Vagina (tissue), 2 donors: ENCODE measurements at places on chromosomes 2 and 18. TPM values are rescaled to one million over a fixed set of nuclear protein-coding genes. Genes with fewer than 3 reads are reported as not detected.

DNA sequence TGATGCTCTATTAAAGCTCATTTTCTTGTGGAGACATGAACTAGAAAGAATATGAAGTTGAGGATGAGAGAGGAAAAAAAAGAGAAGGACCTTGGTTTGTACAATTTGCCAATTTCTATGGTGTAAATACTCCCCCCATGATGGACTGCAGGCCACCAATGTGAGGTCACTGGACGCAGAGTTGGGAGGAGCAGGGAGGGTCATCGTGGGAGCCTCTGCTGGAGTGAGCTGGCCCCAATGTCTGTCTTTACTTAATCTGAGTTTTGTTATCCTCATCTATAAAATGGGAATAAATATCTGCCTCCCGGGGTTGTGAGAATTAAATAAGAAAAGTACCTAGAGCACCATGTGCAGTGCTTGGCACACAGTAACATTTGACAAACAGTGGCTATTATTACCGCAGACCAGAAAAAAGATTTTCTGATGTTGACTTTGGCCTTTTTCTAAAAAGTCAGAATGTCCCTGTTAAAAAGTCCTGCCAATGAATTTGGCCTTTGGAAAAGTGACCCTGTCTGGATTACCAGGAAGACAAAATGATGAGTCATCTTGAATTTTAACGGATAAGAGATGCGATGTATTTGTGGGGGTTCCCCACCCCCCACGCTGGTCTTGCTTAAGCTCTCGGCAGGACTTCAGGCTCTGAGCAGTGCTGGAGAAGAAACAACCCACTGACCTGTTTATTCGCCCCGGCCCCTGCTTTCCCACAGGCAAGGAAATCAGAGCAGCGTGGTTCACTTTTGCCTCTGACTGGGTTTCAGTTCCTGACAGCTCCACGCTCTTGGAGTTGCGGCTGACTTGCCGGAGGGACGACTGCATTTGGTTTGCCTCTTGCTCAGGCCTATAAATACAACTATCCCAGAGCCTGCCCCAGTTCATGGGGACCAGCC is 50.3 kb upstream of the FOSL2 start:
- peaks cover 98% of the 10 kb centered on the region for H3K4me1 ChIP-seq
- DNase-seq = peak; percentile 98
- no peaks in the 10 kb centered on the region for H3K27me3 ChIP-seq
- H3K27ac ChIP-seq = peak overlapping the region; percentile 82
- H3K4me3 ChIP-seq = no peak overlapping the region

GRCh38 chr2:169736902-169737301 is 3.3 kb downstream of the KLHL23 start:
- peaks cover 4% of the 10 kb centered on the region for H3K36me3 ChIP-seq
- H3K27me3 ChIP-seq = no peaks in the 10 kb centered on the region
- DNase-seq = no peak
- H3K4me1 ChIP-seq = peaks cover 15% of the 10 kb centered on the region

Gene PLGLB2
- 2.0 TPM for total RNA-seq

Gene PREPL
- total RNA-seq = 38.3 TPM

Gene TFCP2L1
- 32.7 TPM for total RNA-seq

Gene ABCA12
- total RNA-seq = 17.2 TPM

Gene TM4SF20
- not detected for total RNA-seq

- H3K27ac ChIP-seq = no peak overlapping the region
- H3K4me3 ChIP-seq = no peak overlapping the region
- no peak for DNase-seq
- H3K4me1 ChIP-seq = no peaks in the 10 kb centered on the region
These were observed 36.1 kb downstream of the MROH2A start for GRCh38 chr2:233814056-233814835.

GRCh38 chr18:75365254-75365629 is 62.3 kb downstream of the SMIM21 start:
- H3K4me3 ChIP-seq = no peak overlapping the region
- DNase-seq = no peak

DNA sequence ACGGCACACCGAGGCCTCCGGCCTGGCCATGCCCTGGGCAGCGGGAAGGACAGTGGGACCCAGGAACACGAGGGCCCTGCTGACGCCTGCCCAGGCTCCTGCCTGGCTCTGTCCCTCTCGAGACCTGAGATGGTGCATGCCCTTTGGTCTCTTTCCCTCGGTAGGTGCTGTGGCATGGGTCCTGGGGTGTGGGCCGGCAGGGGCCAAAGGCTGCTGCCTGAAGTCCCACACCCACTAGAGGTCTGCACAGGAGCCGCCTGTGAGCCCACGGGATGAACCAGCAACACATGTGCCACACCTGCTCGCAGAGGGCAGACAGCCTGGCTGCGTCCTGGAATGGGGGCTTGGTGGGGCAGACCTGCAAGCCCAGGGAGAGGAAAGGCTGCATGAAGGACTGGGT is 73.3 kb downstream of the NDUFA10 start:
- peaks cover 34% of the 10 kb centered on the region for H3K4me1 ChIP-seq
- no peak for DNase-seq
- H3K27ac ChIP-seq = no peak overlapping the region
- H3K4me3 ChIP-seq = no peak overlapping the region
- H3K27me3 ChIP-seq = no peaks in the 10 kb centered on the region

Gene IL36RN
- total RNA-seq = 0.25 TPM

DNA sequence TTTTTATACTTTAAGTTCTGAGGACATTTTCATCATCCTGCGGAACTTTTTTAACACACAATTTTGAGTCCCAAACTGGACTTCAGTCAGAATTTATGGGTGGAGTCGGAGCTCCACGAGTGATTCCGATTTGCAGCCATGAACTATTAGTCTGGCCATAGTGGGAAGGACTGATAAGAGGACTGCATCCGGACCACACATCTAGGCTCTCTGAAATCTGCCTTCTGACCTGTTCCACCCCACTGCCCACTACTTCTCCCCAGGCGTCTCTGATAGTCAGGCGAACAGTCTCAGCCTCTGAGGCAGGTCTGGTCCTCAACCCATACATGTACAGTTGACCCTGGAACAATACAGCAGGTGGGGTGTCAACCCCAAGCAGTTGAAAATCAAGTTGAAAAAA is 5.2 kb downstream of the MRPL35 start:
- no peaks in the 10 kb centered on the region for H3K36me3 ChIP-seq
- no peak overlapping the region for H3K27ac ChIP-seq
- no peak overlapping the region for H3K4me3 ChIP-seq
- no peak for DNase-seq
- H3K4me1 ChIP-seq = peaks cover 13% of the 10 kb centered on the region

- no peak overlapping the region for H3K27ac ChIP-seq
- H3K4me3 ChIP-seq = no peak overlapping the region
- H3K36me3 ChIP-seq = no peaks in the 10 kb centered on the region
- H3K4me1 ChIP-seq = peaks cover 7% of the 10 kb centered on the region
These were observed 21.2 kb downstream of the SMAD4 start for GRCh38 chr18:51051105-51051712.

GRCh38 chr18:6449213-6449612 is 34.5 kb upstream of the L3MBTL4 start:
- no peaks in the 10 kb centered on the region for H3K4me1 ChIP-seq
- no peak overlapping the region for H3K4me3 ChIP-seq
- H3K27ac ChIP-seq = no peak overlapping the region
- no peaks in the 10 kb centered on the region for H3K27me3 ChIP-seq
- no peaks in the 10 kb centered on the region for H3K36me3 ChIP-seq
- no peak for DNase-seq

GRCh38 chr2:136255648-136256461 is 137.9 kb upstream of the CXCR4 start:
- H3K4me3 ChIP-seq = no peak overlapping the region
- no peak for DNase-seq
- H3K27me3 ChIP-seq = no peaks in the 10 kb centered on the region
- H3K36me3 ChIP-seq = no peaks in the 10 kb centered on the region
- H3K27ac ChIP-seq = no peak overlapping the region

GRCh38 chr2:204022550-204022949 is 86.0 kb downstream of the ICOS start:
- no peaks in the 10 kb centered on the region for H3K27me3 ChIP-seq
- peaks cover 3% of the 10 kb centered on the region for H3K4me1 ChIP-seq
- H3K36me3 ChIP-seq = no peaks in the 10 kb centered on the region

GRCh38 chr2:152037743-152038435 is 61.0 kb downstream of the CACNB4 start:
- H3K27ac ChIP-seq = peak overlapping the region; percentile 24
- H3K4me3 ChIP-seq = no peak overlapping the region
- DNase-seq = no peak
- no peaks in the 10 kb centered on the region for H3K27me3 ChIP-seq
- peaks cover 17% of the 10 kb centered on the region for H3K4me1 ChIP-seq

Gene ROCK2
- 49.4 TPM for total RNA-seq

Gene ACMSD
- not detected for total RNA-seq

Gene RAB17
- not detected for total RNA-seq

Gene NAGK
- total RNA-seq = 110 TPM

- no peaks in the 10 kb centered on the region for H3K36me3 ChIP-seq
- H3K27ac ChIP-seq = no peak overlapping the region
- no peaks in the 10 kb centered on the region for H3K27me3 ChIP-seq
- DNase-seq = no peak
- no peaks in the 10 kb centered on the region for H3K4me1 ChIP-seq
These were observed 115.1 kb downstream of the CDH20 start for GRCh38 chr18:61448316-61448715.

Gene ANKRD30B
- not detected for total RNA-seq

Gene HOXD1
- 1.2 TPM for total RNA-seq

- DNase-seq = no peak
- no peak overlapping the region for H3K4me3 ChIP-seq
- no peaks in the 10 kb centered on the region for H3K27me3 ChIP-seq
- H3K4me1 ChIP-seq = no peaks in the 10 kb centered on the region
- H3K36me3 ChIP-seq = no peaks in the 10 kb centered on the region
These were observed 260.1 kb upstream of the FAM98A start for GRCh38 chr2:33859176-33859575.

DNA sequence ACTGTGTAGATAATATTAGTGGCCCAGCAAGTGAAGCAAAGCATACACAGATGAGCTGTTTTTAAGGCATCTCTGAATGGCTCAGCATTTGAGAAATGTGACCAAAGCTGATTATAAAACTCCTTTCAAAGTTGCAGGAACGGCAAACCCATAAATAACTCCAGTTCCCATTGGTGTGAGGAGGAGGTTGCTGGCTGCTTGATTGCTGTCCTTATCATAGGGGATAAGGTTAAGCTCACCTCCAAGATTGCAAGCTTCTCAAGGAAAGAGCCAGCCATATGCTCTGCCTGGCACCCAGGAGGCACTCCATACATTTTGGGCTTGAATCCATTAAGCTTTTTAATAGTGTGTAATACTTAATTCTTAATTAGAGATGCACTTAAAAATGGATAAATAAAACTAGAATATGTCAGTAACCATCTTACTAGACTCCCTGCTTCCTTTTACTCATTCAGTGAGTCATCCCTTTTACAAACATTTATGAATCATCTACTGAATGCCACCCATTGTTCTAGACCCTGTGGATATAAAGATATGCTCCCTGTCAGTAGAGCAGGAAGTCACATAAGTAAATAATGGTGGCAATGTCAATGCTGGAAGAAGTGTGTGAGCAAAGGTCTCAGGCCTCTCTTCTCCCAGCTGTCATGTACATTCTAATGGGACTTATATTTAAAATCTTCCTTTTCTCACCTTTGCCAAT is 99.3 kb downstream of the SPATS2L start:
- H3K4me1 ChIP-seq = peaks cover 45% of the 10 kb centered on the region
- H3K36me3 ChIP-seq = no peaks in the 10 kb centered on the region
- peak overlapping the region; percentile 24 for H3K27ac ChIP-seq

DNA sequence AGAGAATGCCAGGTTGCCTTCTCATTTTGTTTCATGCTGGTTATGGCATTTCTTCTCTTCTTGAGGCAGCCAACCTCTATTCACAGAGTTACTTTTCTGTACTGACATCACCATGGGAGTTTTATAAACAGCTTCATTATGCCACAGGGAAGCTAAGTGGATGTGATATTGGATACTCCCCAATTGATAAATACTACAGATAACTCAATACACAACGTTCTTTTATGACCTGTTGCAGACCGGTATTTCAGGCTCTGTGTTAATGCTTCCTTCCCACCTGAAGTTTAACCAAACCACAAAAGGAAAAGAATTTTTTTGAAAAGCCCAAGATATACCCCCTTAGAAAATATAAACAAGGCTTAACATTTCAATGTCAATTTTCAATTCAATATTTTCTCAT is 258.3 kb upstream of the SOX11 start:
- H3K27me3 ChIP-seq = no peaks in the 10 kb centered on the region
- no peak overlapping the region for H3K27ac ChIP-seq
- no peaks in the 10 kb centered on the region for H3K36me3 ChIP-seq
- DNase-seq = no peak
- H3K4me3 ChIP-seq = no peak overlapping the region
- H3K4me1 ChIP-seq = no peaks in the 10 kb centered on the region

DNA sequence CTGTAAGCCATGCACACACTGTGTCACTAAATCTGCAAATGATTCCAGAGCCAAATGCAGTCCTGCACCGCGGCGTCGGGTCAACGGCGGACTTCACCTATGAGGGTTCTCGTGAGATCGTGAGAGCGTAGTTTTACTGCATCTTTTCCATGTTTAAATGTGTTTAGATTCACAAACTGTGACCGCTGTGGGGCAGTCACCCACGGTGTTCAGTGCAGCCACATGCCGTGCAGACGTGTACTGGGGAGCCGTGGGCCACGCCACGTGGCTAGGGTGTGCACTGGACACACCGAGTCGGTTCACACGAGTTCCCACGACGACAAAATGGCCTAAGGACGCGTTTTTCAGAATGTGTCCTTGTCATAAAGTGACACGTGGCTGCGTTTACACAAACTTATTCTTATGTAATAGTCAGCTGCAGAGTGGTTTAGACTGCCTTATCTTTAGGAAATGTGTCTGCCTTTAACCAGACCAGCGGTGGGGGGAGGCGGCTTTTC is 34.1 kb downstream of the NFATC1 start:
- H3K27me3 ChIP-seq = no peaks in the 10 kb centered on the region
- H3K36me3 ChIP-seq = no peaks in the 10 kb centered on the region
- H3K27ac ChIP-seq = no peak overlapping the region
- no peaks in the 10 kb centered on the region for H3K4me1 ChIP-seq
- no peak for DNase-seq

DNA sequence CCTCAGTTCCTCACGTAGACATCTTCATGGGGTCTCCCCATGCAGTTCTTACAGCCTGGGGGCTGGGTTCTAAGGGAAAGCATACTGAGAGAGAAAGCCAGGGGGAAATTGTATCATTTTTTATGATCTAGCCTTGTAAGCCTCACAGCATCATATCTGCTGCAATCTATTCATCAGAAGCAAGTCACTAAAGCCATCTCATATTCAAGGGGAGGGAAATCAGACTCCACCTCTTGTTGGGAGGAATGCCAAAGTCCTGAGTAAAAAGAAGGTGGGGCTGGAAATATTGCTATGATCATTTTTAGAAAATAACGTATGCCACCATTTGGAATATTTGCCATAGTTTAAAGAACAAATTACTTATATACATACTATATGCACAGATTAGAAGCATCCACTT is 304.6 kb downstream of the TXNL1 start:
- H3K27me3 ChIP-seq = no peaks in the 10 kb centered on the region
- DNase-seq = no peak
- H3K36me3 ChIP-seq = no peaks in the 10 kb centered on the region
- no peak overlapping the region for H3K27ac ChIP-seq
- H3K4me3 ChIP-seq = no peak overlapping the region

DNA sequence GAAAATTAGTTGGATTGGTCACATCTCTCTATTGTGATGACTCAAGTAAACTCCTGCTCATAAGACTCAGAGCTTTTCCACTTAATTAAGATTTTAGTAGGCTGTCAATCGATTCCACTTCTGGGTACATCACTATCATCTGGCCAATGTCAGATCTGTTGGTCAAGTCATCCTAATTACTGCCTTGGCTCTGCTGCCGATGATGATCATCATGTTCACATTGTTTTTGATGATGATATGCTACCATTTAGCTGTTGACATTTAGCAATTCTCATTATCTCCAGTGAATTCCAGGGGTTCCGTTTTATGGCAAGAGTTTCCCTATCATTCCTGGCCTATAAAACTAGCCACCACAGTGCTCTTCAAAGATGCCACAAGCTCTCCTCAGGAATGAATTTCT is 253.4 kb downstream of the IKZF2 start:
- no peak overlapping the region for H3K4me3 ChIP-seq
- DNase-seq = no peak
- no peaks in the 10 kb centered on the region for H3K4me1 ChIP-seq
- no peaks in the 10 kb centered on the region for H3K27me3 ChIP-seq
